ENCODE measurements at places on chromosomes 2 and 18. TPM values are rescaled to one million over a fixed set of nuclear protein-coding genes. Genes with fewer than 3 reads are reported as not detected.

Gene TMEM247
- not detected for total RNA-seq

Gene BOLL
- 0.19 TPM for total RNA-seq

Gene HYCC2
- 19.9 TPM for total RNA-seq

Gene ZNF638
- total RNA-seq = 157 TPM

Gene RNF149
- 78.6 TPM for total RNA-seq

Gene KATNAL2
- 4.1 TPM for total RNA-seq

DNA sequence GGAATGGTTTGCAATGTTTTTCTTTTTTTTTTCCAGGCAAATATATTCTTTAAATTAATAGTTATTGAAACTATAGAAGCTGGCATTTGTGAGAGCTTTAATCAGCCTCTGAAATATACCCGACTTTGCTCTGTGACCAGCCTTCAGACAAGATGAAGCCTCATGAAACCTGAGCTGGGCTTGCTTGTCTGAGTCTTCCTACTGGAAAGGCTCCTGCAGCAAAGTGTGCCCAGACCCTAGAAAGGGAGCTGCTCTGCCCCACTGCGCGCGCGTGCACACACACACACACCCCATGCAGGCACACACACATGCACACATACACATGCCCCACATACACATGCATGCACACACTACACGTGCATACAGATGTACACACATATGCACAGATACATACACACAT lies 203.3 kb upstream of the NT5C1B start:
- ATAC-seq = no peak

- no peak for ATAC-seq
These were observed 13.6 kb upstream of the IL1RN start for GRCh38 chr2:113113807-113114206.

DNA sequence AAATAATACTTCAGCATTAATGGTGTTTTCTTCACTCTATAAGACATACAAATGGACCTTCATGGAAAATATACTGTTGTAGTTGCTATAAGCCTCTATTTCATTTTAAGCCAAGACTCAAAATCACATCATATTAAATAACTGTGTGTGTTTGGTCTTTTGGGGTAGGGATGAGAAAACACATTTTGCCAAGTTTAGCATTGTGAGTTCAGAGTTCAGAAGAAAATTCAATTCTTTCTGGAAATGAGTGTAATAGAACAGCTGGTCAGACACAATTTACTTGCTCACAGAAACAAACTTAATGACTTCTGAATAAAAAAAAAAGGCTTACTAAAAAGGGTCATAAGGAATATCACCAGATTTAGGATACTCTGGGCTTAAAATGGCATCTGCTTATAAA lies 149.5 kb downstream of the LRRTM4 start:
- no peak for ATAC-seq

DNA sequence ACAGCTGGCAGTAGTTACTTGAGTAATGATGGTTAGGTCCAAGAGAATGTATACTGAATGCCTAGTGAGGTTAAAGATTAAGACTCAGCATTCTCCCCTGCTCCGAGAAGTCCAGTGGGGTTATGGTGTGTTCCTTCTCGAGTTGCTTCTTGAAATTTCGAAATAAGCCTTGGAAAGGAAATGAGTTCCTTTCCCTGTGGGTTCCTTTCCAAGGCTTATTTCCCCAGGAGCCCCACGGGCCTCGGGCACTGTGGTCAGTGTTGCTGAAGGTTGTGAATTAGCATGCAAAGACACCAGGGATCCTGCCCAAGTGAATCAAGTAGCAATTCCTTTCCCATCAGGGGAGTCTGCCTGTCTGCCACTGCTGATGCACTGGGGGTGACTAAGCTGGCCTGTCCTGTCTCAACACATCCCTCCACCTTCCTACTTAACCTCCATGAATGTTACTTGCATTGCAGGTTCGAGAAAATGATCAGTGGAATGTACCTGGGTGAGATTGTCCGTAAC lies 53.6 kb downstream of the HK2 start:
- no peak for ATAC-seq

GRCh38 chr2:59713577-59713976 lies 839.9 kb downstream of the BCL11A start:
- ATAC-seq = no peak

- ATAC-seq = peak; percentile 60
These were observed 569 bp downstream of the BABAM2 start for GRCh38 chr2:27890924-27891672.

- no peak for ATAC-seq
These were observed 522 bp downstream of the MBD1 start for GRCh38 chr18:50280707-50281294.

GRCh38 chr2:10009811-10010781 lies 33.3 kb upstream of the KLF11 start:
- peak; percentile 86 for ATAC-seq

- no peak for ATAC-seq
These were observed 62.5 kb upstream of the B3GNT7 start for GRCh38 chr2:231332872-231333500.

- ATAC-seq = no peak
These were observed 162.2 kb downstream of the ALPK2 start for GRCh38 chr18:58466636-58467205.

DNA sequence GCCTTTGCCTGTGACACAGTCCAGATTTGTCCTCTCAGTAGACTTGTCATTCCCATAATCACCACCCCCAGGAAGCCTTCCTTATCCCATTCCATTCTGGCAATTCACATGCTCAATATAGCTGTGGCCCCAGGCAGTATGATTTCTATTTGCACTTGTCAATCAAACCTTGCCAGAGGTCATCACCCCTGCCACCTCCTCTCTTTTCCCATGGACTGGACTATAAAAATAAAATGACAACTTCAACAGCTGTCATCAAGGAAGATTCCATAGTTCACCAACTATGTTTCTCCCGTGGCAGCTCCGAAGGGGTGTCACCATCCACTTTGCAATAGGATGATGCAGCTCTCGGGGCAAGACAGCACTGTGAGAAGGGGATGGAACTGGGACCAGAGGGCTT lies 255.7 kb downstream of the CELF4 start:
- ATAC-seq = no peak

- no peak for ATAC-seq
These were observed 43.3 kb downstream of the OSBPL6 start for GRCh38 chr2:178237488-178238153.

DNA sequence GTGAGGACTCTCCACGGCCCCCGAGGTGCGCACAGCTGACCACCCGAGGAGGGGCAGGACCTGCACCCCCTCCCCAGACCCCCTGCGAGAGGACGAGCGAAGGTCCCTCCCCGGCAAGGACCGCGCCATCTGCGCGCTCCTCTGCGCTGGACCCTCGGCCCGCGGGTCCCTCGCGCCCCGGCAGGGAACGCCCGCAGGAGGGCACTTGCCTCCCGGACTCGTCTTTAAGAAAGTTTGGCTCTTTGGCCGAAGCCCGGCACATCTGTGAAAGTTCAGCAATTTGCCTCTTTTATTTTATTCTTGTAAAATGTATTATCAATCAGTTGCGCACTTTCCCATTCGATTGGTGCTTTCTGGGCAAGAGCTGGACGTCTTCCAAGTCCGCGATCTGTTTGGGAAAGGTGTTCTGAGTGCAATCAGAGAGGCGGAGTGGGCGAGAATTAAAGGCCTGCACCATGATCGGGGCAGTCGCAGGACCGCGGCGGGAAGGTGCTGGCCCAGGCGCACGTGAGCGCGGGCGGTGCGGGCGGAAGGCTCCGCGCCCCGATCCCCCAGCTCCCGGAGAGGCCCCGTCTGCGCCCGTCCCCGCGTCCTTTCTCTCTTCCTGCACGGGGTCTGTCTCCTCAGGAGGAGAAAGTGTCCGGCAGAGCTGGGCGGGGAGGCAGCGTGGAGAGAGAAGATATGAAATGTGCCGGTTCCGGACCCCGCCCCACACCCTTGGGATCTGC lies 1.6 kb upstream of the ALKAL2 start:
- no peak for ATAC-seq

GRCh38 chr2:30147196-30147714 lies 448 bp downstream of the YPEL5 start:
- peak; percentile 16 for ATAC-seq

DNA sequence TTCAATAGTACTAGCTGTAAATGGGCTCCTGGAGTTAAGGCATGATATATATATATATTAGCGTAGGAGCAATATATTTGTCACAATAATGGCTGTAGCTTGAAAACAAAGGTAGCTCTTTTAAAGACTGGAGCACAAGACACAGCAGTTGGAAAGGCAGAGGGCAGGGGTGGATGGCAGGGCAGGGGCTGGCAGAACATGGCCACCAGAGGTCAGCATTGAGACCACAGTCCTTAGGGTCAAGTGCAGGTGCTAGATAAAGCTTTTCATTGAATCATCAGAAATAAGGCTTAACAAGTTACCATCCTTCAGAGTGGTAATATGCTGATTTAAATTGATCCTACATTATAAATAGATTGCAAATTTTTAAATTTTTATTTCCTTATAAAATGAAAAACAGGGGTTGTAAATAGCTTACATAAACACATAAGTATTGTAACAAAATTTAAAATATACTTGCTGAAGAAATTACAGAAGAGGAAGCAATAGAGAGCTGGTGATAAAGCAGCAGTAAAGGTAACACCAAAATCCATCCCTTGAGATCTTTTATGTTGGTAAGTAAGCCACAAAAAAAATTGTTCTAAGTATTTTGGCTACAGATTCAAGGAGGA lies 161.2 kb upstream of the PIEZO2 start:
- no peak for ATAC-seq

- no peak for ATAC-seq
These were observed 1042.0 kb downstream of the DPP10 start for GRCh38 chr2:115484486-115484885.
